ENCODE measurements at places on chromosomes 2 and 18.

- DNase-seq = no peak
Measured at GRCh38 chr18:2123077-2123476, 448.2 kb downstream of the METTL4 start.

GRCh38 chr2:1874101-1874865 is 130.0 kb upstream of the PXDN start:
- DNase-seq = no peak

GRCh38 chr2:20452551-20452950 is 5.7 kb downstream of the RHOB start:
- DNase-seq = no peak

DNA sequence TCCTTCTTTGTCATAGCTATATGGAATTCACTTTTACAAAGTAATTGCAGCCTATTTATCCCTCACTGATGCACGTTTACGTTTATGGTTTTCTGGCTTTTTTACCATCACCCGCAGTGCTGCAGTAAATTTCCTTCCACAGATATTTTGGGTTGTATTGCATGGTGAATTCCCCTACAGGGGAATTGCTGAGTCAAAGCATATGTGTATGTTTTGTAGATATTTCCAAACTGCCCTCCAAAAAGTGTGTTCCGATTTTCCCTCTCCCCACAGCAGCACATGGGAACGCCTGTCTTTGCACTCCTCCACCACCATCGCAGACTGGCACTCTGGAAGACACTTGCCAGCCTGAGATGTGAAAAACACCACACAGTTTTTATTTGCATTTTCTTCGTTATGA is 80.6 kb upstream of the UXS1 start:
- no peak for DNase-seq

DNA sequence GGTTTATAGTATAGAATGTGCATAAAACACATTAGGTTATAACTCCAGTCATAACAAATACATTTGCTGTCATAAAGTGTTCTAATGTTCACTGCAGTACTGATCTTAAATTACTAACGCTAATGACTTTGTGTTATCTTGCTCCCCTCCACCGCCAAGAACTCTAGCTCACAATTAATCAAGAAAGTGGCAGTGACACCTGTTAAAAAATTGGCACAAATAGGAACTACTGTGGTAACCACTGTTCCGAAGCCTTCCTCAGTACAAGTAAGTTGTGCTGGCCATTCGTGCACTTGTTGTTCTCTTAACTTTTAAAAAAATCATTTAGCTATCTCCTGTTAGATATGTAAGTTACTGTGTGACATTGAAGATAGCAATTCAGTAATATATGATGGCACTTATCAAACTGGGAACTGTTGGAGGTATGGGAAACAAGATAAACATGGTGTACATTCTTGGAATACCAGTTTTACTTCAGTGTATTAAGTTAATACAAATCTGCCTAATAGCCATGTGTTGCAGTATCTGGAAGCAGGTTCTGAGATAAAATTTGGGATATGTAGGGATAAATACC is 41.2 kb downstream of the TAF4B start:
- DNase-seq = no peak

GRCh38 chr2:238894226-238894949 is 46.5 kb downstream of the TWIST2 start:
- DNase-seq = no peak

- DNase-seq = peak; percentile 60
Measured at GRCh38 chr2:27954771-27955383, 64.3 kb downstream of the BABAM2 start.

DNA sequence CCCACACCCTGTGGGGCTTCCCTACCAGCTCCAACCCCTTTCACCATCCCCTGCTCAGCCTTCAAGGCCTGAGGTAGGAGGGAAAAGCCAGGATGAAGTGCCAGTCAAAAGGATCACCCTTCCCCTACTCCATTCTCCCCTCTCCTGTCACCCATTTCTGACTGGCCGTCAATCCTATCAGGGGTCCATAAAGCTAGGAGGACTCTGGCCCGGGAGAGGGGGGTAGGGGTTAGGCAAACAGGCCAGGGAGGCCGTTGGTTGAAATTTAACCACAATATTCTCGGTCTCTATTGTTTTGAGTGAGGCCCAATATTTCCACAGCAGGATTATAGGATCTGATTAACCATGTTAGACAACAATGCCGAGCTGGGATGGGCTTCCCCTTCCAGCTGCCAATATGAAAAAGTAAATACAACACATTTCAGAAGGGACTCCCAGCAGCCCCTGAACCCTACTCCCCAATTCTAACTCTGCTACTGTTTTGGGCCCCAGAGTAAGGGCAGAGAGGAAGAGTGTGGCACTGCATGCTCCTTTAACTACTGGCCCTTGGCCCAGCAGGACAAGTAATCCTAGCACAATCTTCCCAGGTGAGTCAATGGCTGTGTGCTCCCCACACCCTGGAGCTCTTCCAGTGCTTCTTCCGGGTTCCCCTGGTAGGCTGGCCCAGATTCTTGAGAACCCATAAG is 10.6 kb upstream of the IHH start:
- no peak for DNase-seq

DNA sequence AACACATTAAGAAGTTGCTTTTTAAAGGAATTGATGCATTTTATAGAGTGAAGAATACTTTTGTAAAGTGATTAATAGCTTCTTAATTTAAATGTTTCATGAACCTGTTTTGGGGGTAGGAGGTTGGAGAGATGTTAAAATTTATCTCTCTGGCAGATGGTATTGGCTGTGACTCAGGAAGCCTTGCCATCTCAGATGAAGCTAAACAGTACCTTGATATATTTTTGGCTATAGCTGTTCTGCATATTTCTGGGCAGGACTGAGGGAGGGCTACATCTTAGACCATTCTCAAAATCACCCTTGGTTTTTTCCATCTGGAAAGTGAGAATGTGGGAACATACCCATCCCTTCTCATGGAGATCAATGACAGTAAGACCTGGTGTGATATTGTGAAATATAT is 13.4 kb downstream of the CAPN14 start:
- DNase-seq = no peak

DNA sequence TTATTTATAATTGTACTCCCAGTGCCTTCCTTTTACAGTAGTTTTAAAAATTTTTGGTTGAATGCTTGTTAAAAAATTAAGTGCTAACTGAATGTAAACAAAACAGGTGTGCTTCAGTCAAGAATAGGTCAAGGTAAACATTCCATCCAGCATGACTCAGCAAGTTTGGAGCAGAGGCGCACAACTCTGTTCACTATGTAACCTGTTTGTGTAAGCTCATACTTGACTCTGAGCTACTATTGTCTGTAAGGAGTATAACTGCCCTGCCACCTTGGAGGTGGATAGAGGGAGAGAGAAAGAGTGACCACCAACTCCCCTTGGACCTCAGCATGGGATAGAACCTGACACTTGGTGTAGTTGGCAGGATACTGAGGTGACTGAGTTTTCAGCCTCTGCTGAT is 207.4 kb upstream of the SYT4 start:
- DNase-seq = no peak

DNA sequence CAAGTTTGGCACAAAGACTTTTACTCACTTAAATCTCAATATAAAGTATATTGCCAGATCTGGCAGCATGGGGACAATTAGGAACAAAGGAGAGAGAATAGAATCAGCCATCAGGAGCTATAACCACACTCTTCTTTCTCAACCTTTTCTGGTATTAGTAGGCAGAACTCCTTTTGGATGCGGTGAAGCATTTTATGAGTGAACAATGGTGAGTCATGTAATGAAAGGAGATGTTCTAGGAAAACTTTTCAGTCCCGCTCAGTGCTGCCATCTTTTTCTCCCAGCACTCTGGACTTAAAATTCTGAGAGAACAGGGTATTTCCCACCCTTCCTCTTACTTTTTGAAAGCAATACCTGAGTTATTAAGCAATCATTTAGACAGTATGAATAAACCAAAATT is 32.2 kb downstream of the PLEKHA3 start:
- DNase-seq = no peak

GRCh38 chr2:11368059-11368572 is 23.7 kb upstream of the ROCK2 start:
- DNase-seq = no peak

GRCh38 chr2:171651667-171652415 is 35.4 kb upstream of the DYNC1I2 start:
- no peak for DNase-seq

- no peak for DNase-seq
Measured at GRCh38 chr18:24710474-24710873, 250.0 kb downstream of the HRH4 start.

DNA sequence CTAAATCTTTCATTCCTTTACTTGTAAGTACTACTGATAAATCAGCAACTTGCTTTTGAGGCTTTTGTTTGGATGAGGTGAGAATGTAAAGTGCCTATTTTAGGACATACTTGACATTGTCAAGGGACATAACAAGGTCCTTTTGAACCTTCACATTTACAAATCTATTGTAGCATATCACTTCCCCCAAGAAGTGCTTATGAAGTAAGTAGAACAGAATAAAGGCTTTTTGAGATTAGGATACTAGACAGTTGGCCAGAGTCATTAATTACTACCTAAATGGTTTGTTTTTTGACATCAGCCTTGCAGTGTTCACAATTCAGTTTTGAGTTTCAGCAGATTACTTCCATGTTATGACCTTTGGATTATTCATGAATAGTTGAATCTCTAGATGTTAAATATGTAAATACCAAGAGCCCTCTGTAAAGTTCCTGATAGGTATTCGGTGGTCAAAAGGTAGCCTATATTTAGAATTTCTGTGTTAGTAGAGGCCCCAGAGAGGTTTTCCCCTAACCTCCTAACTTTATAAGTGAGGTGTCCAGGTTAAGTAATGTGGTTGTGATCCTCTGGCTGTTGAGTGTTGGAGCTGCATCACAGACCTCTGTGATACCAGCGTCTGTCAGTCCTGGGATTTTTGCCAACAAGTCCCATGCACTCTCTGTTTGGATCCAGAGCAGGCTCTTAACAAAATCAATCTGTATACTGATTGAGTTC is 67.2 kb downstream of the LCLAT1 start:
- no peak for DNase-seq

DNA sequence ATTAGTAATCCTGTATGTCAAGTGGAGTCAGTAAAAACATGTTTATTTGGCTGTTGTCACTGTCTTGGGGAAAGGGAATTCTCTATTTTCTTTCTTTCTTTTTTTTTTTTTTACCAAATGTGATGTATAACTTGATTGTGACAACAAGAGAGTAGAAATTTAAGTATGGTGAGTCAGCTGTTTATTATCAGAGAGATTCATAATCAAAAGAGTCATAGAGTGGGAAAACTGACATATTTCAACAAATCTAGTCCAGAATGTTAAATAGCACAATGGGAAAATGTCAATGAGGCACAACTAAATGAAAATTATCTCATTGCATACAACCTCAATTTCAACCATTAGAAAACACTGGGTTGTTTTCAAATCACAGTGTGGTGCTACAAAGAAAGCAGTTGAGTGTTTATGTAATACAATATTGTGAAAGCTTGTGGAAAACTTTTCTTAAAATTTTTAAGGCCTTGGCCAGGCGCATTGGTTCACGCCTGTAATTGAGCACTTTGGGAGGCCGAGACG is 111.9 kb upstream of the DTNA start:
- DNase-seq = no peak

- peak; percentile 90 for DNase-seq
Measured at GRCh38 chr2:231666171-231667095, 41.9 kb upstream of the PTMA start.

GRCh38 chr2:219624565-219624964 is 2.9 kb upstream of the SLC4A3 start:
- DNase-seq = no peak

GRCh38 chr2:111209045-111209514 is 88.4 kb downstream of the BCL2L11 start:
- DNase-seq = no peak

DNA sequence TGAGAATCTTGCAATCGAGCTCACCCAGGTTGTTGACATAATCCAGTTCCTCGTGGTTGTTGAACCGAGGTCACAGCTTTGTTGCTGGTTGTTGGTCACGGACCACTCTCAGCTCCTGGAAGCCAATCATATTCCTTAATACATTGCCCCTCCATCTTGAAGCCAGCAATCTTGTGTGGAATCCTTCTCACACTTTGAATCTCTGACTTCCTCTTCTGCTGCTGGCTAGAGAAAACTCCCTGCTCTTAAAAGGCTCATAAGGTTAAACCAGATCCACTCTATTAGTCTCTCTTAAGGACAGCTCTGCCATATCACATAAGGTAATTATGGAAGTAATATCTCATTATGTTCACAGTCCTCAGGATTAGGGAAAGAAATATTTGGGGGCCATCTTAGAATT is 41.1 kb downstream of the SP140 start:
- DNase-seq = no peak

DNA sequence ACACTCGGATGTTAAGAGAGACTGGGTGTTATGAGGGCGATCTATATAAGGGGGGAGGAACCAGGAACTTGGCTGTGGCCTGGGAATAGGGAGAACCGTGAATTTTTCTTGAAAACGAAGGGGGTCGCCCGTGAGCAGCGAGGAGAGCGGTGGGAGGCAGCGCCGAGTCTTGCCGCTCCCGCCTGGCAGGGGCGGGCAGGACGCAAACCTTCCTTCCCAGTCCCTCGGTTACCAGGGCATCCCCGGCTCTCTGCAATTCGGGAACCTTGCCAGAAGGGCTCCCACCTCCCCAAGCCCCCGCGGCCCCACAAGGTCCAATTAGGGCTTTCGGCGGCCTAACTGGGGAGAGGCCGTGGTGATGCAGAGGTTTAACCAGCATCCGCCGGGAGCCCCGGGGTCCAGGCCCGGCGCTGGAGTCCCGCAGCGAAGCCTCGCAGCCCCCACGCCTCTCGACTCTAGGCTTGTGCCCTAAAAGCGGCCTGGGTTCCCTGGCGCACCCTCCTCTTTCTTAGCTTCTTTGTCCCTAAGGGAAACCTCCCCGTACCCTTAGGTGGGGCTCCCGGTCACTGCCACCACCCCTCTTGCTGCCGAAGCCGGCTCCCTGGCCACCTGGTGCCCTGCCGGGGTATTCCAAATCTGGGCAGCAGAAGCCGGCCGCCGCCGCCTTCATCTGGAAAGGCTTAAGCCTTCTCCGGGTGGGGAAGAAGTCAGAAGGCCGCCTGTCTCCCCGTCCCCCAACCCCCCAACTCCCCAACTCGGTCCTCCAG is 680 bp upstream of the FHOD3 start:
- no peak for DNase-seq

DNA sequence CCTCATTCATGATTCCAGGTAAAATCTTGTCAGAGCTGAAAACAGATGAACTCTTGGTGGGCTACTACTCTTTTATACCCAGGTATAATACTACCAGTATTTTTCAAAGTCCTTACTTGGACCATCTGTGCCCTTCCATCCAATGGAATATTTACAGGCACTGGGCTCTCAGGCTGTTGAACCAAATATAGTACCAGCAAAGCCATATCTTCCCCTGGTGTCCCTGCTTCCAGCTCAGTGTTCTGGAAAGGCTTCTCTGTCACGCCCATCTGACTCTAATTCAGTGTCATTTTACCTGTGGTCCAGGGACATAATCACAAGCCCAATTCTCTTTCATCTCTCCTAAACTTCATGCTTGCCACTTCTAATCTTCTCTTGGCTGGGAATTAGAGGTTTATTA is 119.2 kb upstream of the STK17B start:
- DNase-seq = no peak

GRCh38 chr2:26139269-26140183 is 33.4 kb upstream of the GAREM2 start:
- no peak for DNase-seq
